ENCODE measurements at places on chromosomes 11 and 22.

DNA sequence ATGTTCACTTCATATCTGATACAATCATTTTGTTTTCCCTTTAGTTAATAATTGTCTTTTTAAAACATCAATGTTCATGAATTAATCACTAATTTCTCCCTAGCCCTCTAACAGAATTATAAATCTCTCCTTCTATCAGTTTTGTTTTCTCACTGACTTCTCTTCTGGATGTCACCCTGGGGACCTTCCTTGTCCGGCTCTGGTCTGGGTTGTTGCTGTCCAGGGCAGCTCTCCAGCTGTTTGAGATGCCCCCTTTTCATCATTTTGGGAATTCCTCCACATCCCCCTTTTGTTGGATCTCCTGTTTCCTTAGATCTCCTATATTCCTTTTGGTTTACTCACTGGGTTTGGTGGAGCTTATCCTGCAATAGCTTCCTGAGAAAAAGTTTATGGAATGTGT, 35.6 kb upstream of the PSMA1 start:
- no peak for DNase-seq

DNA sequence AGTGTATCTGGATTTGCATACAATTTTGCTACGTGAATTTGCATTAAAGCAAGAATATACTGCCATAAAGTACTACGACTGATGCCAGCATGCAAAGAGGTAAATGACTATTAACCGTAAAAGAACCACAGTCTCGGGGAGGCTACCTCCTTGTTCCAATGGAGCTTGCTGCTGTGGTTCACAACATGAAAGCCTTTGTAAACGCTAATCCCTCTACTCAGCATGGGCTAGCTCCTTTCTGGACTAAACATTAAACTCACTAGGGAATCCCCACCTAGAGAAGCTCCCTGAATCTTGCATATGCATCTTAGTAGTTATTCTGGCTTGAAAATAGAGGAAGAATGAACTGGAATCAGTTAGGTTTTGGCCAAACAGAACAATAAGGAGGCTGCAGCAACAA, 60.5 kb upstream of the ARHGAP32 start:
- DNase-seq: no peak

DNA sequence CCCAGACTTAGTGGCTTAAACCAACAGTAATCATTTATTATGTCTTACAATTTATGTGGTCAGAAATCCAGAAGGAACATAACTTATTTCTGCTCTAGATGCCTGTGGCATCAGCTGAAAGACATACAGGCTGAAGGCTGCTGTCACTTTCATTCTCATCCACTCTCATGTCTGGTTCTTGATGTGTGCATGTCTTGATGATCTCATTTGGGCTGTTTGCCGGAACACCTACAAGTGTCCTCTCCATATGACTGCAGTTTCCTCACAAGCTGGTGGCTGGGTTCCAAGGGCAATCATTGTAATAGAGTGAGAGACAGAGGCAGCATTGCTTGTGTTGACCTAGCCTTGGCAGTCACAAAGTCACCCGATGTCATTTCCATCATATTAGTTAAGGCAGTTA, 1375.9 kb upstream of the RAG2 start:
- DNase-seq: no peak

DNA sequence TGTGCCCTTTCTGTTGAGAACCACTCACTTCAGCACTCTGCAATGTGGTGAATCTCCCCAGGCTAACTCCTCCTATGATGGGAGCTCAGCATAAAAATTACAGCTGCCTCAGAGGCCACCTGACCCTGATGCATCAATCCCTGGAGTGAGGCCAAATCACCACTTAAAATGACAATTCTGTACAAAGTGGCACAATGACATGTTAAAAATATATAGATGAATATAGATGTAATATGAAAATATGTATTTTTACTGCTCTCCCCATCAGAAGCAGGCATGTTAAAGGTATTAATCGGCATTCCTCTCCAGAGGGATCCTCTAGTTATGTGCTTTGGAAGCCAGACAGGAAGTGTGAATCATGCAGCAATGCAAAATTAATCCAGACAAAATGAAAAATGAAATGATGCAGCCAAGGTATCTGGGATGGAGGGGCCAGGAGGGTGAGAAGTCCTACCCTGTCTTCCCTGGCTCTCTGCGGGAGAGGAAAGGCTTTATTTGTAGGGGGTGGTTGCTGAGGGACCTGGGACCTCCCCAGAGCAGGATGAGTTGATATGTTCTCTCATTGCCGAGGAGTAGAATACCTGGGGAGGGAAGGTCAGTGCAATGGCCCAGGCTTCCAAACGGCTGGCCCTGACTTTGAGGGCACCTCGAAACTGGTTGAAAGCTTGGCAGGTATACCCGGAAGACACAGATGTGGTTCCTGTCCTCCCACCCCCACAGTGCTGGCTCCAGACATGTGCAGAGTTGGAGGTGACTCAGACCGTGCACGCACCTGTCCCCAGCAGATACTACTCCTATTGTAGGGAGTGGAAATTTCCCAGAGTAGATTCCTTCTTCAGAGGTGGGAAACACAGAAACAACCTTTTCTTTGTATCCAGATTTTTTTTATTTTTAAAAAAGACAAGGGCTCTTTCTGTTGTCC, 347.9 kb upstream of the NCAM1 start:
- DNase-seq: no peak

GRCh38 chr22:47112994-47113852, 350.8 kb downstream of the TBC1D22A start:
- no peak for DNase-seq

- DNase-seq: no peak
Measured at GRCh38 chr11:2584812-2585565, 114.8 kb downstream of the KCNQ1OT1 start.

GRCh38 chr11:32561835-32562234, 21.8 kb upstream of the EIF3M start:
- DNase-seq: no peak

DNA sequence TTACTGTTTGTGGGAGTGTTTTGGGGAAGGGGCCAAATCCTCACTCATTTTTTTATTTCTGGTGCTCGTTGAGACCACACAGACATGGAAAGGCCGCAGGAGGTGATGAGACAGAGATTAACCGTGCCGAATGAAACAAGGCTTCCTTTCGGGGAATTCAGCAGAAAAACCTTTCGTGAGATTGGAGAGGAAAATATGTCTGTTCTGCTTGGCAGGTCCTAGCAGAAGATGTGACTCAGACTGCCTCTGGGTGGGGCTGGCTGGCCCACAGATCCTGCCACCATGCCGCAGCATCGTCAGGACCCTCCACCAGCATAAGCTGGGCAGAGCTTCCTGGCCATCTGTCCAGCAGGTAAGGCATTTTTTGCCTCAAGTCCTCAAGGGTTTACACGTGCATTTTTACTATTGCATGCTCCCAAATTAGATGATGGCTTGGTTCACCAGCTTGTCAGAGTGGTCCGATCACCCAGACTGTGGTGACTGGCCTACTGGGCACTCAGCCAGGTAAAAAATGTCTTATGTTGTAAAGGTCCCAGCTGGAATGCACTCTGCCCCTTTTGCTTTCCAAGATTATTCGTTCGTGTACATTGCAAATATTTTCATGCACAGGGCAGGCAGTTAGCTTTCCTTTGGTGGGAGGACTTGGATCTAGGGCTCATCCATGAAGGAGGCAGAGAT, 1.5 kb downstream of the DDB2 start:
- DNase-seq: peak; percentile 70

GRCh38 chr11:88188251-88188931, 13.1 kb upstream of the RAB38 start:
- no peak for DNase-seq

DNA sequence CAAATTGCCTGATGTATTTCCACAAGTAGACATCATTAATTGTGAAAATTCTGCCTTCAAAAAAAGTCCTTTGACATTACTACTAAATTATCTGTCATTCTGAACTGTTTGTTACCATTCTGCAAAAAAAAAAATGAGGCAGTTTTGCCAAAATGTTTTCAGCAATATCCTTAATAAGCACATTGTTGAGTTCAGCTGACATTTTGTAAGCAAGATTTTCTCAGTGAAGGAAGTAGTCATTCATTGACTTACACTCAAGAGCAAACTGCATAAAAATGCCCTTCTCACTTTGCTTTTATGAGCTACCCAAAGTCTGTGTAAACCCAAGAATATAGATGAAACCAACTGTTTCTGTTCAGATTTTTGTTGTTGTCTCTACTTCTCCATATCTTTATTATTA, 125.9 kb downstream of the UVRAG start:
- no peak for DNase-seq

GRCh38 chr11:59575505-59575904, 40.1 kb downstream of the OSBP start:
- DNase-seq: no peak

- DNase-seq: no peak
Measured at GRCh38 chr11:86696004-86696403, 23.6 kb upstream of the ME3 start.

DNA sequence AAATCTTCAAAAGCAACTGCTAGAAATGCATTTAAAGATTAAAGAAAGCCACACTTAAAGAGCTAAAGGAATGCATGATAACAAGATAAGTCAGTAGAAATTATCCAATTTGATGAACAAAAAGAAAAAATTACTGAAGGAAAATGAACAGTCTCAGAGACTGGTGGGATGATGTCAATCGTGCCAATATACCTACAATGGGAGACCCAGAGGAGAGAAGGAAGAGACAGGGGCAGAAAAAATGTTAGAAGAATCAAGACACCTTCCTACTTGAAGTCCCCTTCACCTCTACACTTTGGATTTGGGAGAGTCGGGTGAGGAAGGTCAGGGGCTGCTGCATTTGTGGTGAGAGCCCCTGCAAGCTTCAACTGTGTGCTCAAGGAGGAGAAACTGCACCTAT, 216.3 kb downstream of the BUD13 start:
- no peak for DNase-seq

GRCh38 chr11:119376197-119376847, 5.2 kb downstream of the USP2 start:
- DNase-seq: no peak

DNA sequence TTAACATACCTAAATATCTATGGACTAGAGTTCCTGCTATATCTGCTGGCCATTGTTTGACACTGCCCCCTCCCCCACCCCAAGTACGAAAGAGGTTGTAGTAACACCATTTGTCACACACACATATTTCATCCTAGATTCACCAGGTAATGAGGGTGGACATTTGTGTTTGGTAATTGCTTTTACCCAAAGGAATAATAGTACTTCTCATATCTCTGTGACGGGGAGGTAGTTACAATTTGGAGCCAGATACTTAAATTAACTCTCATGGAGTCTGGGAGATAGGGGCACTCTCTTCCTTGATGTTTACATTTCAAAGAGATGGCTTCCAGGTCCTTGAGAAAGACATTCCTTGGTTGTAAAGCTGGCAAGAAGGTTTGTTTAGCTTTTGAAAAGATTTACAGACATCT, 38.7 kb downstream of the REXO2 start:
- DNase-seq: no peak
